ENCODE measurements at places on chromosomes 5 and 9.

DNA sequence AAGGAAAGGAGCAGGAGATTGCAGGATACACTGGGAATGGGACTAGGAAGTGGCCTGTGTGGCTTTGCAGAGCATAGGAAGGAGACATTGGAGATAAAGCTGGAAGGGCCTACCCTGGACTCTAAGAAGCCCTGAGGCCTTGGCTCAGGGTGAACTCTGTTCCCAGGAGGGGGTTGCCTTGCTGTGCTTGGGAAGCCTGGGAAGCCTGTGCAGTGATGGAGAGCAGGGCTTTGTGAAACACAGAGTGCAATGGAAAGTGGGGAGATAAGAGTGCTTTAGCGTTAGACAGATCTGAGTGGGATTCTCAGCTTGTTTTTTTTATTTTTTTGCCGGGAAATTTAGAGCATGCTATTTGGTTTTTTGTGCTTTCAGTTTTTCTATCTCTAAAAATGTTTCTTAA lies 437.8 kb downstream of the KDM4C start:
- DNase-seq = no peak

- no peak for DNase-seq
Measured at GRCh38 chr9:123438821-123439220, 82.8 kb downstream of the CRB2 start.

GRCh38 chr9:101478444-101478843 lies 42.9 kb upstream of the ALDOB start:
- no peak for DNase-seq

DNA sequence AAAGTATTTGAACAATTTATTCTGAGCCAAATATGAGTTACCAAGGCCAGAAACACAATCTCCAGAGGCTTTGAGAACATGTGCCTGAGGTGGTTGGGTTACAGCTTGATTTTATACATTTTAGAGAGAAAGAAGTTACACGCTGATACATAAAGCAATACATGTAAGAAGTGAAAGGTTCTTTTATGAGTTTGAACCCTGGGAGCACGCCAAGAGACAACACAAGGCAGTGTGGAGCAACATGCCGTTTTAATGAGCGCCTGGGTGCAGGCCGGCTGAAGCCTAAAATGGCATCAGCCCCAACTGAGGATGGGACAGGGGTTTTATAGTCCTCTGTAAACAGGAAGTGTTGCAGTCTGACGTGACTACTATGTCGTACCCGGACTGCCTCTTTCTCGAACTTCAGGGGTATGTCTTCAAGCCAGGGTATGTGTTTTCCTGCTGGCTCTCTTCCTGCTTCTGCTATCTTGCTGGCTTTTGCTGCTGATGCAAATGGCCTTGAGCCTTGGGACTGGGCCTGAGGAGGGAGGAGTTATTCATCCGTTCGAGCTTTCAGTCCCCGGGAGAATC lies 193.7 kb downstream of the CYLC2 start:
- DNase-seq = no peak

DNA sequence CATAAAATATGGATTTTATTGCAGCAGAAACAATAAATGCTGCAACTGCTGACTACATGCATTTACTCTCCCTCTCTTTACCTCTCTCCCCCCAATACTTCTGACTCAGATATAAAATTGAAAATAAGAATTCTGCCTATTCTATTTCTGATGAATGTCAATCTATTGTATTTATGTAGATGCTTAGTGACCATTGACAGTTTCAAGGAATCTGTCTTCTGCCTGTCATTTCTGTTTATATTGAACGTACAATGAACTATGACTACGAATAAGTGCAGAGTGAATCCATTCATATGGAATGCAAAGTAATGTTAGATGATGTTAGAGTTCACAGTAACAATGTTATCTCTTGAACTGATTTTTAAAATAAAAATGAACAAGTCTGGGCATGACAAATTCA lies 898 bp downstream of the CDH10 start:
- DNase-seq = no peak

DNA sequence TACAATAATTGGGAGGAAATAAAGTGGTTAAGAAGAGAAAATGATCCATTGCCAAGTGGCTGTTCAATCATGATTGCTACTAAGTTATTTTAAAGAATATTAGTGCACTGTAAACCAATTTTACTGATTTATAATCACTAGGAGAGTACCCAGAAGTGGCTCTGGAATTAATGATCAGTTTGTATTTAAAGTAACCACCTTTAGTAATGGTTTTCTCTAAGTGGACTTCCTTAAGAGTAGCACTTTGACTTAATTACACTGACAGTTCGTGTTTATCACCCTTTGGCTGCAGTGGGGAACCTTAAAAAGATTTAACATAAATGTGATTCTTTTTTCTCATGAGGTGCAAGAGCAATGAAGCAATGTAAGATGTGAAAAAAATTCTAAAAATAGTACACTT lies 310.8 kb downstream of the CDH12 start:
- DNase-seq = peak; percentile 45

GRCh38 chr5:73640861-73641320 lies 14.9 kb downstream of the ARHGEF28 start:
- DNase-seq = no peak

GRCh38 chr5:72441094-72441723 lies 66.0 kb downstream of the ZNF366 start:
- DNase-seq = no peak

- DNase-seq = no peak
Measured at GRCh38 chr5:52693280-52693679, 94.4 kb upstream of the ITGA1 start.

DNA sequence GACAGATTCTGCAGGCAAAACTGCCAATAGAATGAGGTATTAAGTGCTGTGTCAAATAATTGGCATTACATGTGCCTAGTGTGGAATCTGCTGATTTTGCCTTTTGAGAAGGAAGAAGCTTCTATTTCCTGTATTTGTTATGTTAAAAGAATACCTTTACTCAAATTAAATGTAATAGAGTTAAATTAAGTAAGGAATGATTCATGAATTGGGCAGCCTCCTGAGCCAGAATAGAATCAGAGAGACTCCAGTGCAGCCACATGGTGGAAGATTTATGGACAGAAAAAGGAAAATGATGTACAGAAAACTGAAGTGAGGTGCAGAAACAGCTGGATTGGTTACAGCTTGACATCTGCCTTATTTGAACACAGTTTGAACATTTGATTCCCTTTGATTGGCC lies 464.4 kb upstream of the SEMA6A start:
- no peak for DNase-seq

DNA sequence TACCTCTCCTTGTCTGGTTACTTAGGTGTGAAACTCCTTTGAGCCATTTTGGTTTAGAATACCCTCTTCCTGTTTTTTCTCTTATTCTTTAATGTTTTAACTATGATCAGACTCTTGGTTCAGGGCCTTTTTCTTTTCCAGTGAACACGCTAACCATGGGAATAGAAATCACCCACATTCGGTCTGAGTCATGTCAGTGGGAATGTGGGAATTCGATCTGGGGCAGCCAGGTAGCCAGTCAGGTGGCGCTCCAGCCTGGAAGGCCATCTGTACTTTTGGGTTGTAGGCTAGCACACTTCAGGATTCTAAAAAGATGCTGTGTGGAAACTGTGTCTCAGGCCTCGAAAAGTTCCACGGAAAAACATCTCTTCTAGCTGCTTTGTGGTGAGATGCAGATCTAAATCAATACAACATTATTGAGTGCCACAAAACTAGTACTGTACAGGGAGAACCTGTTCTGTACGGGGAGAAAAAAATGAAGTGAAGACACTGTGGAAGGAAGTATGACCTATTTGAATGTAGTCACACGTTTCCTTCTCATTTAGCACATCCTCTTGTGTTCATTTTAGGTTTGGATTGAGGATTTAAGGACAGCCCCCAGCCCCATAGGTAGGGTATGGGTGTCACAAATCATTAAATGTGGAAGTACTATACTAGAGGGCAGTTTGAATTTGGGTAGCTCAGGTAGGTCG lies 36.4 kb downstream of the SNX30 start:
- DNase-seq = no peak

DNA sequence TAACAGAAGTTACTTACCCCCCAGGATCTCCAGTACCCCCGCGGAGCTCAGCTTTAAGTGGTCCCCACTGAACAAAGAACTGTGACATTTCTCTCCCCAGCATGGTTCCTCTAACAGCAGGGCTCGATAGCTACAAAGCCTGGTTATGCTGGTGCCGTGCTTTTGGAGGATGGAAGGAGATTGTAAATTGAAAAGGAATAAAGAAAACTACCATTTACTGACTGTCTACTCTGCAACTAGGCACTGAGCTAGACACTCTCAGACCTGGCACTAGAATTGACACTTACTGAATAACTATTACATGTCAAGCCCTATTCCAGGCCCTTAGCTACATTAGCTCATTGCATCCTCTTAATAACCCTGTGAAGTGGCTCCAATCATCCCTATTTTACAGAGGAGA lies 145.3 kb downstream of the TTLL11 start:
- peak; percentile 80 for DNase-seq

DNA sequence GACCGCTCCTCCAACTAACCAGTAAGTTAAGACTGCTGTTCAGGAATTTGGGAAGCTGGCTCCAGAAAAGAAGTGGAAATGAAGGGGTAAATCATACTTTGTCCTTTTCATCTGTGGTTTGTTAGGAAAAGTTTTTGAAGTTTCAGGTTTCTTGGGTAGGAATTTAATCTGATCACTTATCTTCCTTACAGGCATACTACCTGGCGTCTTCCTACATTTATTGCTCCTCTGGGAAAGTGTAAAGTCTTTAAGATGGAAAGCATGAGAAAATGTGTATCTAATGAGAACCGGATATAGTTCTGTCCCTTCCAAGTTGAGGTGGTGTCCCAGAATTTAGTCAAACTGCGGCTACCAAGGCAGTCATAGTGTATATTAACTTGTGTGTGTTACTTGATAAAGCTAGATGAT lies 1.3 kb downstream of the RASA1 start:
- no peak for DNase-seq

DNA sequence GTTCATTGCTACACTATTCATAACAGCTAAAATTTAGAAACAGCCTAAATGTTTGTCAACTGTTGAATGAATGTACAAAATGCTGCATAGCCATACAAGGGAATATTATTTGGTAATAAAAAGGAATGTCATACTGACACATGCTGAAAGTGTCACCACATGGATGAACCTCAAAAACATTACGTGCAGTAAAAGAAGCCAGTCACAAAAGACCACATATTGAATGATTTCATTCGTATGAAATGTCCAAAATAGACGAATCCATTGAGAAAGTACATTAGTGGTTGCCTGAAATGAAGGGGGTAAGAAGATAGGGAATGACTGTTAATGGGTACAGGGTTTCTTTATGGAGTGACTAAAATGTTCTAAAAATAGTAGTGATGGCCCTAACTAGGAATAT lies 11.6 kb upstream of the ECM2 start:
- no peak for DNase-seq

DNA sequence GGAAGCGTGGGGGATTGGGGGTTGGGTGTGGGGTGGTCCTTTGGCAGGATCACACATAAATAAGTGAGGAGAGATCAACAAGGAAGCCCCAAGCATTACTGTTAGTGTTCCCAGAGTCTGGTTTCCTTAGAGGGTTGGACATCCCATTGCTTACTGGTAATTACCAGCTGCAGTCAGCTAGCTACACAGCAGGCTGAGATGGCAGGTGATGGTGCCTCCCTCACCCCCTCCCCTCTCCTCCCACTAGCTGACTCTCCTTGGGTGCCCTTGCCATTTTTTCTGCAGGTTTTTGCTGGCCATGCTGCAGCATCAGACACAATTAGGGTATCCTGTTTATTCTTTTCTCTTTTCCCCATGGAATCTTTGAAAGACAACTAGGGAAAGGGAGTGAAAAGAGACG lies 107.5 kb upstream of the TLR4 start:
- no peak for DNase-seq

- DNase-seq = no peak
Measured at GRCh38 chr9:24912767-24913166, 367.1 kb upstream of the IZUMO3 start.

- no peak for DNase-seq
Measured at GRCh38 chr5:174798551-174798951, 74.2 kb downstream of the MSX2 start.

- DNase-seq = no peak
Measured at GRCh38 chr9:27248702-27249101, 48.2 kb downstream of the EQTN start.

DNA sequence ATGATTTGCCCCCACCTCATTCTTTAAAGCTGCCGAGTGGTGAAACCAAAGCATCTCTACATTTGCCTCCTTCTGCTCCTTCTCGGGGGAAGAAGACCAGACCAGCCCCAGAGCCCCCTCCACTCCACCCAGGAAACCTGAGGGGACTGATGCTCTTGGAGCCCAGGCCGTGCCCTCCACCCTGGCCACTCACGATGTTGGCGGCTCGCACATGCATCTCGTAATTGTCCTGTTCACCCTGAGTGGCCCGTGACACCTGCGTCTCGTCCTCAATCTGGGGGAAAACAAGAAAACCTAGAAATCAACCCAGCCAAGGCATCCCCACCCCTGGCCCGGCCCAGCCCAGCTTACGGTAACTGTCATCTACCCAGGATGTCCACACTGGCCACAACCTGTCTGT lies 3.0 kb downstream of the MED22 start:
- no peak for DNase-seq

GRCh38 chr5:103245761-103246160 lies 12.8 kb upstream of the MACIR start:
- DNase-seq = no peak

- DNase-seq = no peak
Measured at GRCh38 chr5:76703707-76704106, 12.2 kb upstream of the F2R start.

GRCh38 chr5:68219161-68219816 lies 3.7 kb downstream of the PIK3R1 start:
- no peak for DNase-seq

GRCh38 chr5:174315471-174315870 lies 270.0 kb downstream of the NSG2 start:
- no peak for DNase-seq

DNA sequence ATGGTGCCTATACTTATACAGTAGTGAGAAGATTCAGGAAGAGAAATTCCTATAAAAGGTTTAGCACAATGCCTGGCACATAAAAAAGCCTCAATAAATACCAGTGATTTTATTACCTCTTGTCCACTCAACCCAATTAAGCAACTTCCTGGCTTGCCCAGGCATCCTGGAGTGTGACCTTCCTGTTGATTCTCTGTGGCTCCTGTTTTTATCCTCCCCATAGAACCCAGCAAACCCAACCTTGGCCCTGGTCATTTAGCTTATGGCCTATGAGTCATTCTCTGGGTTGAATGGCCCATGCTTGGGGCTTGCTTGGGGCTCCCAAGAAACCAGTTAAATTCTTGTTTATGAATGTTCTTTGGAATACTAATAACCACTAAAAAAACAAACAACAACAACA lies 21.4 kb upstream of the SPARC start:
- DNase-seq = no peak

- no peak for DNase-seq
Measured at GRCh38 chr5:82205005-82205404, 73.1 kb downstream of the RPS23 start.

GRCh38 chr9:24602693-24603352 lies 57.1 kb upstream of the IZUMO3 start:
- DNase-seq = no peak

- no peak for DNase-seq
Measured at GRCh38 chr5:83595217-83595616, 123.7 kb downstream of the VCAN start.

DNA sequence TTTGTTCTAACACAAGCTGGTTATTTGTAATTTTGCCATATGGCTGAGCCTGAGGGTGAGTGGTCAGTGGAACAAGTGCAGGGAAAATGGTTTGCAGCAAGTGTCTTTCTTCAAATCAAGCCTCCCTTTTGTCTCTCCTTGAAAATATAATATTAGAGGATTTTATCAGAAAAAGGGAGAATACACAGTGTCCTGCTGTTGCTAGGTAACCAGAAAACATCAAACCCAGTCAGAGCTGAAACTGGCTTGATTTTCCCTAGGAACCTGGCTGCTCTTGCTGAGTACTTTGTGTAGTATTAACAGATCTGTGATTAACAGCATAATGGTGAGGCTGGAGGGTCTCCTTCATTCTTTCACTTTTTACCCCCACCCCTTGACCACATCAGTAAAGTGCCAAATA lies 314.0 kb downstream of the ARHGEF28 start:
- DNase-seq = no peak
